Right kidney (tissue), 9 donors: ENCODE measurements at places on chromosomes 4 and X.

DNA sequence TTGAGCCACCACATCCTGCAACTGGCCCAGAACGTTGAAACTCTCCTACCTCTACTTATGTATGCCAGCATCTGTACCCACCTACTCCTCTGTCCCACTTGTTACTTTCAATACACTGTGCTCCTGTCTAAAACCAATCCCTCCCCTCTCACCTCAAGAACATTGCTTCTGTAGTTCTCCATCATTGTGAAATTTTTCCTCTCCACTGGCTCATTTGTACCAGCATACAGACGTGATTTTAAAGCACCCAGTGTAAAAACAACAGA lies 25.5 kb upstream of the USO1 start:
- DNase-seq = no peak

DNA sequence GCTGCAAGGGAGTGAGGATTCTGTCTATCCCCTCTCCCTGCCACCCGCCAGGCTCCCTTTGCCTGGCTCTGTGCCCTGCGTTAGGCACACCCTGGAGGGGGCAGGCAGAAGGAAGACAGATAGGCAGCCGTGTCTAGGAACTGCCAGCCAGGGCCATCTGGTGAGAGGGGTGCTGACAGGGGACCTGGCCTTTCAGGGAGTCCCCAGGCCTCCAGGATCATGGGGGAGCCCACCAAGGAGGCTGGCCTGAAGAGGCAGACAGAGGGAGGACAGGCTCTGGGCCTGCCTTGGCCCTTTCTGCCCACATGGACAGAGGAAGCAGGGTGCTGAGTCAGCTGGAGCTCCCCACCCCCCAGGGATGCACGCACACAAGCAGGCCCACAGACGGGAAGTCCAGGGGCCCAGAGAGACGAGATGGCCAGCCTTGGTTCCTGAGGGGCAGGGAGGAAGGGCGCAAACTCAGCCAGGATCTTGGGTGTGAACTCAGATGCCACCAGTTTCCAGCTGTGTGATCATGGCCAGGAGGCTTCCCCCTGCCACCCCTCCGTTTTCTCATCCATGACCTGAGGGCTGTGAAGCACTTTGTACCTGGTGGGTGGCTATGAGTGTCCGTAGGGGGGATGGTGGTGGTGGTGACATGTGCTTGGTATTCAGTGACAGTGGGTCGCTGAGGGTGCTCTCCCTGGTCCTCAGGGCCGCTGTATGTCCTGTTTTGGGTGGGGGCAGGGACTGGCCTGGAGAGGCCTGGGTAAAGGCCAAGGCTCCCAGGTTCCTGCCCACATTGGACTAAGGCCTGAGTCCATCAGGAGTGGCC lies 1.8 kb downstream of the SH3BP2 start:
- DNase-seq = no peak

GRCh38 chr4:48815483-48815882 lies 15.4 kb upstream of the OCIAD1 start:
- DNase-seq = no peak

DNA sequence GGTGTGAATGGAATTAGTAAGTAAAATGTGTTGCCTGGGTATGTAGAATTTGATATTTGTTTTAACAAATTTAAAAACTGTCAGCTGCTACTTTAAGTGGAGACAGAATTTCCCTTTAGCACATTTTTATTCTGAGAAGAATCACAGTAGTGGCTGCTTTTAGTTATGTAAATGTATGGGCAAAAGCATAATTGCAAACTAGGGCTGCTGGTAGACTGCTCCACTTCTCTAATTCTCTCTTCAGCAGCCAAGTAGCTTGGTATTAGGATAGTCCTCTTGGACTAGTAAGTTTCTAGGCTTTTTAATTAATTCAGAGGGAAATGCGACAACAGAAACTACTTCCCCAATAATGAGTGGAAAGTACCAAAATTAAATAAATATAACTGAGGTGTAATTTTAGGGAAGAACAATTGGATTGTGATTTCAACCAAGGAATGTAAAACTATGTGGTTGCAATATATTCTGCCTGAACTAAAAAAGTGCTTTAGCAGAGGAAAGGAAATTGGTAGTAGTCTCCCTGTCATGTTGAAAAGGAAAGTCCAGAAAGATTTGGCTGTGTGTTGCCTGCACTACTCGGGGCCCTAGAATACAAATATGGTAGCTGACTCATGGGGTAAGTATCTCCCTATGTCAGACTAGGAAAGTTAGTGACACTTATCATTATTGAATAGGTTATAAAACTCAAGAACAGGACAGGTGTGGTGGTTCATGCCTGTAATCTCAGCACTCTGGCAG lies 9.2 kb upstream of the EIF4E start:
- no peak for DNase-seq

DNA sequence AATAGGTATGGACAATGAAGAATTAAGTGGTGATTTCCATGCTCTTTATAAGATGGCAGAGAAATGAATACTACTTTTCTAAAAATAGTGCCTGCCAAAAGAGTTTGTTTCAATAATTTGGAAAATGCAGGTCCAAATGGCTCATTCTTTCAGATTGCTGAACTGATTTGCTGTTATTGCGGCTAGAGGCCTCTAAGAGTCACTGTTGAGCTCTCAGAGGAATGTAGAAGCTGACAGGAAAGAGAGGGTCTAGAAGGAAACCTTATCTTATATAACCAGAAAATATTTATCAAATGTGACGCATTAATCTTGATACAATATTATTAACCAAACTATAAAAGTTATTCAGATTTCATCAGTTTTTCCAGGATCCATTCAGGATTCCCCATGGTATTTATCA lies 65.7 kb upstream of the PAGE1 start:
- no peak for DNase-seq

- no peak for DNase-seq
These were observed 53.2 kb downstream of the HMGB2 start for GRCh38 chr4:173280998-173281397.

GRCh38 chr4:18398661-18399060 lies 377.1 kb upstream of the LCORL start:
- DNase-seq = no peak

DNA sequence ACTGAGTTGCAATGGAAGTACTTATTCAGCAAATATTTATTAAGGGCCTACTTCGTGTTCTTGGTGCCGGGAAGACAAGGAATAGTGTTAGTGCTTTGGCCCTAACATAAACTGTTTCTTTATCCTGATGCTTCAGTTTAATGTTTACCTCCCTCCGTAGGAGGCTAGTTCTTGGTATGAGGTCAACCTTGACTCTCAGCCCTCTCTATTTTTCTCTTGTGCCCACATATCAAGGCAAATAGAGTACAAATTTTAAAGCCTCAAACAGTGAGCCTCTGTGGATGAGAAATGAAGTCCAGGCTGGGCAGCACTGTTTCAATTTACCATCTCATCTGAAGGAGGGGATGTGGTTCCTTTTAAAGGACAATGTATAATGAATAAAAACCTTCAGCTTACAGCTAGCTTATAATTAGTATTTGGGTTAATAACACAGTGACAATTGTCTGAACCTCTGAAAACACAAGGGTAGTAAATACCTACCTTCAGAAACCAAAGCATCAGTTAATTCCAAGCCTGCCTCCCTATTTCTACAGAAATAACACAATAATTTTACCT lies 68.5 kb downstream of the SH3RF1 start:
- DNase-seq = no peak

- peak; percentile 17 for DNase-seq
These were observed 17.9 kb upstream of the PGRMC1 start for GRCh38 chrX:119218198-119218597.

DNA sequence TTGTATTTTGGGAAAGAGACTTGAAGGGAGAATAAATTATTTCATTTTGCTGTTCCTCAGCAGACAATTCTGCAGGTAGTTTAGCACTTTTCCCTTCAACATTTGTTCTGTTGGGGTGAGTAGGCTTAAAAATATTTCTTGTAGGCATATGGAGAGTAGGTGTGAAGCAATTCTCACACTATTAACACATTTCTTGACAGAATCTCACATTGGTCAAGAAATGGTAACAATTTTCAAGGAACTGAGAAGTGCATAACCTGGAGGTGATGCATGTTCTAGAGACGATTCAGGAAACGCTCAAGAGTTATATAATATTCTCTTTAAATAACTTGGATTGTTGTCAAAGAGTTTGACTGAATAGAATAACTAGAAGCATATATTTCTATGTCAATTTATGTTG lies 658.2 kb downstream of the STIM2 start:
- DNase-seq = no peak

- DNase-seq = no peak
These were observed 56.3 kb downstream of the CCDC149 start for GRCh38 chr4:24856586-24856985.

DNA sequence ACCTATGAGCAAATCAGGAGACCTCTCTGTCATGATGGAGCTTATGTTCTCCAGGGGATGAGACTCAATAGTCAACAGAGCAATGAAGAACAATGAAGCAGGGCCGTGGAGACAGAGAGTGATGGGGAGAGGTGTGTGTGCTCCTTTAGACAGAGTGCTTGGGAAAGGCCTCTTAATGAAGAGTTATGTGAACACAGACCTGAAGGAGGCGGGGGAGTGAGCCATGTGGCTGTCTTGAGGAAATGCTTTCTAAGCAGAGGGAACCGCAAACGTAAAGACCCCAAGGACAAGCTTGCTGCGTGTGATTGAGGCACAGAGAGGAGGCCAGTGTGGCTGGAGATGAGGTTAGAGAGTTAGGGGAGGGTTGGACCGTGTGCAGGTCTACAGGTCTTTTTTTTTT lies 53.1 kb downstream of the CHRNA9 start:
- no peak for DNase-seq

- no peak for DNase-seq
These were observed 8.9 kb downstream of the FAT4 start for GRCh38 chr4:125323654-125324053.

DNA sequence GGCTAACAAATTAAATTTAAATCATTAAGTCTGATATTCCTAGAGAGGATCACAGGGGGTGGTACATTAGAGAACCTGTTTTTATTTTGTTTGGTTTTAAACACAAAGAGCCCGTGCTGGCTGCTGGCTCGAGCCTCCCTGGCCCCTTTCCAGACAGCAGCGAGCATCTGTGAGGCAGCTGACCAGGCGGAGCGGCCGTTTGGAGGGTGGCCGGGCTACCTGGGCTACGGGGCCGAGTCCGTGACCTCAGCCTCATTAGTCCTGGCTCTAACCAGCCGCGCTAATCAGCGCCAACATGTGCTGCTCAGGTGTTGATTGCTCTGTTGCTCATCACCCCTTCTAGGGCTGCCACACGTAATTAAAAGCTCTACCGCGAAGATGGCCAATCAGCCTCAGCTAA lies 35.3 kb downstream of the DCTD start:
- DNase-seq = no peak

- no peak for DNase-seq
These were observed 575 bp downstream of the TREX2 start for GRCh38 chrX:153445106-153445855.

DNA sequence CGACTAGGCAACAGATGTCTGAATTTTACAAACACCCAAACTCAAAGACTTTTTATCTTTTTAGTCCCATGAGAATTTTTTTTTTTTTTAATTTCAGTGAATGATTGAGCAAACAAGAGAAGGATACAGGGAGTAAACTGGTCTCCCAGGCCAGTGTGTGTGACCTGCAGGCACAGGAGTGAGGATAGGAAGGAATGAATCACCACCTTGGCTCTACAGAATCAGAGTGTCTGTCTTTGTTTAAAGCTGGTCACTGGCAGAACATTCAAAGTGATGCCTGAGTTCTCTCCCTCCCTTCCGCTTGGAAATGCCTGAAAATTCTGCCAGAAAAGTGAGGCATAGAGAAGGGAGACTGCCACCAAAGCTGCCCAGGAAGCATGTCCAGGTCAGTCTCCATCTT lies 69.5 kb downstream of the PARM1 start:
- DNase-seq = no peak

- DNase-seq = no peak
These were observed 93.1 kb downstream of the STK32B start for GRCh38 chr4:5144384-5144783.

DNA sequence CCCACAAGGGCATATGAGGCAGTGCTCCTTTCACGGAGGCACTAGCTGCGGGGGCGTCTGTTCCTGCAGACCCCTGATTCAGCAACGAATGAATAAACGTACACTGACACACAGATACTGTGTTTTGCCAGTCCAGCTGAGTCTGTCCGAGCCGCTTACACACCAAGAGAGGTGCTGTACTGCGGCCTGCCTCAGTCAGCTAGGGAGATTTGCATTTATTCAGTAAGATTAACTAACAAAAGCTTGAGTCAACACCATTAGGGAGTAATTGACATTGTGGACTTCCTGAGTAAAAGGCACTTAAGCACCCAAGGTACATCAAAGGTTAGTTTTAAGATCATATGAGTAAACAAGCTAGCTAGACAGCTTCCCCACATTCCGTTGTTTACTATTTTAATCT lies 31.0 kb upstream of the BEX4 start:
- no peak for DNase-seq

DNA sequence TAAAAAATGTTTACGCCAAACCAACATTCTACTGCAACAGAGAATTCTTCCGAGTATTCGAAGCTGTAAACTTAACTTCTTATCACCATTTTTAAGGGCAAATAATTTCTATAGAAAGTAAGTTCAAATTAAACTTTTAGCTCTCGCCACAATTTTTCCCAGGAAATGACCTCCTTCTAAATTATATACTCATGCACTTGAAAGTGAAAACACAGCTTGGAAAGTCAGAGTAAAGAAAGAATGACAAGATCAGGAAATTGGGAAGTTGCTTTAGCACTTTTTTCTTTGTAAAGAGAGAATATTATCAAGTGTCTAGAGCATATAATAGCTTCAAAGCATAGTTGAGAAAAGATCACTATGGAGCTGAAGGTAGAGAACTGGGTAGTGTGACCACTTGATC lies 1.2 kb downstream of the CYBB start:
- DNase-seq = no peak

GRCh38 chrX:966396-967070 lies 245.9 kb downstream of the CRLF2 start:
- DNase-seq = no peak

DNA sequence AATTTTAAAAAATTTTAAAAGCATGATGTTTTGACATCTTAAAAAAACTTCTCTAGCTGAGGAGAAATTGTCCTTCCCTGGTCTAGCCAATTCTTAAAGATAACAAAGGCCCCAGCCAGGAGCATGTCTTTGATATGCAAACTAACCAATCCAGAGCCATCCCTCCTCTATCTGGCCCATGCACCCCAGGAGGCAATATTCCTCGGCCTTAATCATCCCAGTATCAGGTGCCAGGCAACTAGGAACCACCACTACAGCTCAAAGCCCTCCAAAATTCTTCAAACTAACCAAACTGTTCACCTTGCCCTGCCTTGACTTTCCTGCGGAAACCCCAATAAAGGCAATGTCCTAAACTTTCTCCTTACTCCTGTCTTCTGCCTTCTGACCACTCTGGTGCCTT lies 97.8 kb upstream of the USP9X start:
- no peak for DNase-seq

DNA sequence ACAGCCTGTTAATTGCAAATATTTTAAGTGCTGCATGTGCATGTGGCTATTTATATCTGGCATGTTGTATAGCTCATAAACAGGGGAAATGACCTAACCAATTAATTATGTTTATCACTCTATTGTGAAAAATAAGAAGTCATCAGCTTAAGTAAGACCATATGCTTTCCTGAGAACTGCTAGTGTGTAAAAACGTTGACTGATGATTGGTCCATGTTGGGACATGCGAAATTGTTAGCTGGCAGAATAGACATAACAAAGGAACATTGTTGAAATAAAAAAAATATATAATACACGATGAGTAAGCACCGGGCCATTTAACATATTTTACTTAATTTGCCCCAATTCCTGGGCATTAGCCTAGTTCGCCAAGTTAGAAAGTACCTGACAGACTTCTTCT lies 207.5 kb downstream of the ANK2 start:
- DNase-seq = no peak
